ENCODE measurements at places on chromosomes 6 and 20.

- no peak for DNase-seq
Observed at GRCh38 chr6:151087861-151088598, 151.7 kb upstream of the AKAP12 start.

DNA sequence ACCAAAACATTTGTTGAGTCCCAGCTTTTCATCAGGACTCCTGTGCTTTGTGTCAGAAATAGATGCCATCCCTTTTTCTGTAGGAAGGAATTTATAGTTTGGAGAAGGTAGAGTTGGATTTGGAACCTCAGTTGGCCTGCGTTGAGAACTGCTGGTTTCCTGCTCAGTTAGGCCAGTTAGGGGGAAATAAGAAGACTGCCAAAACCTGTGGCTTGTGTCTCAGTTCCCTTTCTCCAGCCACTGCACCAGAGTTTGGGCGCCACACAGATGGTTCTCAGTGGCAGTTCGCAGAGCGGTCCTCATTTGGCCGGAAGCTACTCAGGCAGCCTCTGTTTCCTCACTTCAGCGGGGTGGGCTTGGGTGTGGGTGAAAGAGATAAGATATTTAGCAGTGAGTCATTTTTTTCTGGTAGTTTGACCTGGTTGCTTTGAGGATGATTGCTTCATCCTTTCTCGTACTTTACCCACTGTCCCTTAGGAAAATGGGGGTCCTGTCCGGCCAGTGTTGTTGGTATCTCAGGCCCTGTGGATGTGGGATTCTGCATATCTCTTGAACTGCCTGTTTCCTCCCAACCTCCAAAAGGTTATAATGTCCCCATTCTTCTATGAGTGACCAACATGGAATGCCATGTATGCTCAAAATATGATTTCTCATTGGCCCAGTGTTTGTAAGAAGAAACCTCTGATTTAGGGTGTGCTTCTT is 53.7 kb downstream of the JARID2 start:
- DNase-seq = no peak

- DNase-seq = no peak
Observed at GRCh38 chr20:46246559-46246958, 61.7 kb downstream of the CDH22 start.

DNA sequence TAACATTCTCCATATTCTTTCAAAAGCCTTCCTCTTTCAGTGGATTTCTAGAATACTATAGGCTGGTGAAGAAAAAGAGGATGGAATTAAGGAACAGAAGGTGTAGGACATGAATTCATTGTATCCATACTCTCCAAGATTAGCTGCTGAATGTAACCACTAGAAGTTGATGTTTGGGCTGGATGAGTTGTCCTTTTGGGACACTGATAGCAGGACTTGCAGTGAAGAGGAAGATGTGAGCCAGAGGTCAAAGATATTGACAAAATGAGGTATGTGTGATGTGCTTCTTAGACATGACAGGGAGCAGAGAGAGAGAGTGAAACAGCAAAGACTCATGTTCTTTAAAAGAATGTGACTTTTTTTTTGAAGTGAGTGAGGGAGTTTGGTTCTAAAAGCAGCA is 134.3 kb upstream of the MAN1A1 start:
- no peak for DNase-seq

DNA sequence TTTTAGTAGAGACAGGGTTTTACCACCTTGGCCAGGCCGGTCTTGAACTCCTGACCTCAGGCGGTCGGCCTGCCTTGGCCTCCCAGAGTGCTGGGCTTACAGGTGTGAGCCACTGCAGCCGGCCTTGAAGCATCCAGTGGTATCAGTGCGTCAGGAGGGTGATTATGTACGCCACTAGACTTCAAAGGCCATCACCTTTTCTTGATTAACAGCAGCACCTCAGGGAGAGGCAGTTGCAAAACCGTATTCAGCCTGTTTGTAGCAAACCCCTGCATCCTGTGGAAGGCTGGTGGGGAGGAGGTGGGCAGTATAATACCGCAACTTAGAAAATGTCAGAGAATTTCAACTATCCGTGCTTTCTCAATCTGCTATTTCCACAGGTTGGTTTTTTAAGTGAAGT is 27.3 kb upstream of the SHLD1 start:
- no peak for DNase-seq

DNA sequence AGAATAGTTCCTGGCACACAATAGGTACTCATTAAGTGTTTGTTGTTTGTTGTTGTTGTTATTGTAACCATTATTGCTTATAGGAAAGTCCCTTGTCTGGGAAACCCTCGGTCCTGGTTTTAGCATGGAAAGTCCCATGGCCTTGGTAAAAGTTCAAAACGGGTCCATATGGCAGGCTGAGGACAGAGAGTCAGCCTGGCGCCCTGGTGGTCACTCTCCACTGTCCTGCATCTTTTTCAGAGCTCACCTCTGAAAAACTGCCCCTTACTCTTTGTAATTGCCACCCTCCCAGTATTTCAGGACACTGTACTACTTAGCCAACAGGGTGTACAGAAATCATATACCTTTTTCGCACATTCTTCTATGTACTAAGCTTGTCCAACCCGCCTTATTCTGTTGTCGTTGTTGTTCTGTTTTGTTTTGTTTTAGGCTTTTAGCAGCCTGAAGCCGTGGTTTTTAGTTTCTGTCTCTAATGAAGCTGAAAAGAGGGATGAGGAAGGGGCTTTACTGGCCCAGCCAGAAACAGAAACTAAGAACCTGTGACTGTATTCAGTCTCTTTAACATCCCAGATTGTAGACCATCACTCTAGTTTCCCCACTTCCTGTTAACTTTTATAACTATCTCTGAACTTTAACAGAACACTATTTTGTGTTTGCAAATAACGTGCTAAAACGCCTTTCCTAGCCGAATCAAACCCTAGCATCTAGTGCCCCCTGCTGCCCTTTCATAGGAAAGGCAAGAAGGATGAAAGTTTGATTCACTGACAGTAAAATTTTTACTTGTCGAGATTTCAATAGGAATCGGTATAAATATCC is 7.6 kb upstream of the TMEM14A start:
- DNase-seq = peak; percentile 79

GRCh38 chr6:26022737-26023136 is 60.1 kb downstream of the TRIM38 start:
- DNase-seq = no peak

- no peak for DNase-seq
Observed at GRCh38 chr6:7087491-7087979, 20.2 kb upstream of the RREB1 start.

DNA sequence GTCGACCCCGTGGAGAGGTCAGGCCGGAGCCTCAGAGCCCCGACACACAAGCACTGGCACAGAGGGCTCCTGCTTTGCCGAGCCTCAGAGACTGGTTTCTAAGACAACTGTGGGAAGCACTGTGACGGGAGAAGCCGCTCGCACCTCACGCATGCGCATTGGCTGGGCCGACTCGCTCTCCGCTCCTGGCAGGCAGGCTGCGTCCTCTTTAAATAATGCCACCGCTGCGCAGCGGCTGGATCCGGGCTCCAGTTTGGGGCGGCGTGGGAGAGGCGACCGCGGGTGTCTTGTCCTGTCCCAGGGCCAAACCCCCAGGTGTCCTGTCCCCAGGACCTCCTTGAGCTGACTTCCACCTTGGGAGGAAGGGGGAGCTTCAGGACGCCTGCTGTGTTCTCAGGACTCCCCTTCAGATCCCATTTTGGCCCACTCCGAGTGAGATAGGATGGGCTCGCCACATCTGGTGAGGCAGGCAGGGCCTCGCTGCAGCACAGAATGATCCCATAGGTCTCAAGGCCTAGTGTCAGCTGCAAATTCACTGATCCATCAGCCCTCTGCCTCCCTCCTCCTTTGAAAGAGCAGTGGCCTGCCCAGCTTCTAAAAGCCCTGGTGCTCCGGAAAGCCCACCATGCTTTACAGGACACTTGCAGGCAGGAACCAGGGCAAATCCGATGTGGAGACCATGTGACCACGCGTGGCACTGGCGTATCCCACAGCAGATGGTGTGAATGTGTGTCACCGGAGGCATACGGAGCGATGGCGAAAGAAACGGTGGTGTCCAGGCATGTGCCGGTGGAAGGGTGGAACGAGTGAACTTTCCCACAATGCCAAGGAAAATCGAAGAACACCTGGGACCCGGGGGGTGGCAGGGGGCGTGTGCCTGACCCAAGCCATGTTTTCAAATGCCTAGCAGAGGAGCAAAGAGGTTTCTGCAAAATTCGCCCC is 169.3 kb upstream of the ZNF337 start:
- peak; percentile 68 for DNase-seq

DNA sequence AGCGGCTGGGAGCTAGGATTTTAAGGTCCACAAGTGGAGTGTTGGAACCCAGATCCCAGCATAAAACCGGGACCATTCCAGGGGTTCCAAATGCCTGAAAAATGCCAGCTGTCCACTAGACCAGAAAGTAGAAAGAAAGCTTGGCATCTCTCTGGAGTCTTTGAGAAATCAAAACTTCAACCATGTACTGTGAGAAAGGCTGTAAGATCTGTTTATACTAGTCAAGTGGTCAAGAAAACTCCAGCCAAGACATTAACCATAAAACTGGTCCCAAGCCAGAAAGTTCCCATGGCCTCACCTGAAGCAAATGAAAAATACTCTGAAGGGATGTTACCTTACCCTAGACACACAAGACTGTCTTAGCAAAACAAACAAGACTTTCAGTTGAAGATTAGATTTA is 112.6 kb downstream of the DCDC2 start:
- no peak for DNase-seq

DNA sequence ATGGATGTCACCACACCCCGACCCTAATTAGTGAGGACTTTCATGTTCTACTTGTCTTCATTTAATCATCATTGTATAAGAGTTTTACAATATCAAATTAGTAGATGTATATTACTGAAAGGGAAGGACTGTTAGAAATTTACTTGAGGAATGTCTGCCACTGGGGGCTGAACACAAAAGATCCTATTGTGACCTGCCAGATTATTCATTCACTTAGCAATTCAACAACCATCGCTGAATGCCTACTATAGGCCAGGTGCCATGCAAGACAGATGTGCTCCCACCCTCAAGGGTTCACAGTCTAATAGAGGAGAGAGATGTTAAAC is 8.0 kb upstream of the RBCK1 start:
- no peak for DNase-seq

GRCh38 chr20:44400970-44401769 is 45.7 kb downstream of the HNF4A start:
- no peak for DNase-seq

DNA sequence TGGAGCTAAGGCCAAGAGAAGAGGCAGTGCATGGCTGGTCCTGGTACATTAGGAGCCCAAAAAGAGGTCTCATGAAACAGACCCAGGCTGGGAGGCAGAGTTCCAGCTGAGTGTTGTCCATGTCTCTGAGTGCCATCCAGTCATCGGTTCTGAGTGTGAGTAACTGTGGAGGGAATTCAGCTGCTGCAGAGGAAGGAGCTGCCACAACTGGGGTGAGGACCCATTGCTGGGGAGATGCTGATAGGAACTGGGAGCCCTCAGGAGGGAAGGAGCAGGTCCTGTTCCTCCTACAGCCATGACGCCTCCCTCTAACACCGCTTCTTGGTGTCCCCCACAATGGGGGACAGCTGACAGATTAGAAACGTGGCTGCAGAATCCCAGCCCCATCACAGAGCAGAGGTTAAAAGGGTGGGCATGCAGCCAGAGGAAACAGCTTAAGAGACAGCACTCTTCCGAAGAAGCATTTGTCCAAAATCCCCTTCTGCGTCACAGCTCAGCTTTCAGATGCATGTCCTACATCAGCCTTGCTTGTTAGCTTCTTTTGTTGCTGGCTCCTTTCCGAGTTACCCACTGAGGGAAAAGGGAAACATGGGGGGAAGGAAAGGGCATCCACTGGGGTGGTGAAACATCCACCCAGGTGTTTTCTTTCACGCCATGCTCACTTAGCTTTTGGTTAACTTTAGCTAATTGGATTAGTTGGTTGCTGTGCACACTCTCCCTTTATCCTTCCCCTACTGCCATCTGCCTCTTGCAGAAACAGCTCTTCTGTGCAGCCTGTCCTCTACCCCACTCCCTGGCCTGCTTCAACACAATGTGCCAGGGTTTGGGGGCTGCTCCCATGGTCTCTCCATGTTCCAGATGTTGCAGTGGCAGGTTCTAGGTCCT is 239.2 kb downstream of the SYNDIG1 start:
- DNase-seq = no peak

- no peak for DNase-seq
Observed at GRCh38 chr6:37321516-37322415, 32.0 kb upstream of the RNF8 start.

- no peak for DNase-seq
Observed at GRCh38 chr20:47531458-47531857, 29.8 kb downstream of the NCOA3 start.

- no peak for DNase-seq
Observed at GRCh38 chr6:22956029-22956681, 386.8 kb downstream of the HDGFL1 start.

GRCh38 chr6:89708316-89708715 is 69.8 kb upstream of the LYRM2 start:
- DNase-seq = no peak

DNA sequence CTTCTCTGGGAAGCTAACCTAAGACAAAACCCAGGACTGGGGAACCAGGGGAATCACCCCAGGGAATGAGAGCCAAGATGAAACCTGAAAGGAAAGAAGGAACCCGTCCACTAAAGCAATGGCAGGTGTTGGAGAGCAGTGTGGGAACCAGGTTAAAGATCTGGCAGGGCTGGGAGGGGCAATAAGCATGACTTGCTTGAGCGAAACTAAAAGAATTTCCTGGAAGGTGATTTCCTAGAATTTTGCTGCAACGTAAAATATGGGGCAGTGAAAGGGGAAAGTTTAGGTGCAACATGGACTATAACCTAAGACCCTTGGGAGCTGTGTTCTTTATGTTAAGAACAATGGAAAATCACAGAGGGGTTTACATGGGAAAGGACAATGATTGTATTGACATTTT is 126.2 kb upstream of the SSTR4 start:
- no peak for DNase-seq

GRCh38 chr6:47859175-47859574 is 77.3 kb downstream of the OPN5 start:
- no peak for DNase-seq

GRCh38 chr20:2116170-2116940 is 14.7 kb downstream of the STK35 start:
- no peak for DNase-seq

DNA sequence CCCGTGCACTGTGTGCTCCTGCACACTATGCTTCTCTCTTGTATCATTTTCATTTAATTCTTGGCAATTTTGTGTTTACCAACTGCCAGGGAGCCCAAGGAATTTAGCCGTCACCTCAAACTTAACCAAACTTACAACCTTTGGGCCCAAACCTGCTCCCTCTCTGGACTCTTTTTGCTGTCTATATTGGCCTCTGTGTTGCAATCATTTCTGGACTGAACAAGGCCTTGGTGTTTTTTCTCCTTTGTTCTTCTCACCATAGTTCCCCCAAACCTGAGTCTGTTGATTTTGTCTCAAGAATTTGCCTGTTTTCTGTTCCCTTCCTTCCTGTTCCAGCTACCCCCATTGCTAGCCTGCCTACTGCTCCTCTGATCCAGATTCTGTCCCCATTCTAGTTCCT is 19.2 kb downstream of the DCBLD1 start:
- no peak for DNase-seq

DNA sequence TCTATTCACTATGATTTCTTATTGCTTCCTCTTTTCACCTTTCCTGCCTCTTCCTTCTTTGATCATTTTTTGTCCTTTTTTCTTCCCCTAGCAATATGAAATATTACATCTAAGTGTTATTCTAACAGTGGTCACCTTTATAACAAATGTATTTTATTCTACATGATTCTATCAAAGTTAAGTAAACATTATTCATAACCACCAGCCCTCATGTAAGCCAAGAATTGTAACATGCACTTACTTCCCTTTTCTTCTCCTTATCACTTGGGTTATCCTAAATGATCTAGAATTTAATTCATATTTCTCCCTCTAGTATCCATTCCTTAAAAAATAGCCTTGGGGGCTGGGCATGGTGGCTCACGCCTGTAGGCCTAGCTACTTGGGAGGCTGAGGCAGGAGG is 88.3 kb upstream of the SLC22A23 start:
- no peak for DNase-seq

All from NCI-H748 treated with DMSO at 0.1 percent for 48 hours (cell line).